Activated naive CD4-positive, alpha-beta T cell treated with anti-CD3 and anti-CD28 coated beads, Interleukin-2, amount 10 ng/mL, durations not matched to agents 7 days and 5 days (primary cell): ENCODE measurements at places on chromosomes 7 and 10.

DNA sequence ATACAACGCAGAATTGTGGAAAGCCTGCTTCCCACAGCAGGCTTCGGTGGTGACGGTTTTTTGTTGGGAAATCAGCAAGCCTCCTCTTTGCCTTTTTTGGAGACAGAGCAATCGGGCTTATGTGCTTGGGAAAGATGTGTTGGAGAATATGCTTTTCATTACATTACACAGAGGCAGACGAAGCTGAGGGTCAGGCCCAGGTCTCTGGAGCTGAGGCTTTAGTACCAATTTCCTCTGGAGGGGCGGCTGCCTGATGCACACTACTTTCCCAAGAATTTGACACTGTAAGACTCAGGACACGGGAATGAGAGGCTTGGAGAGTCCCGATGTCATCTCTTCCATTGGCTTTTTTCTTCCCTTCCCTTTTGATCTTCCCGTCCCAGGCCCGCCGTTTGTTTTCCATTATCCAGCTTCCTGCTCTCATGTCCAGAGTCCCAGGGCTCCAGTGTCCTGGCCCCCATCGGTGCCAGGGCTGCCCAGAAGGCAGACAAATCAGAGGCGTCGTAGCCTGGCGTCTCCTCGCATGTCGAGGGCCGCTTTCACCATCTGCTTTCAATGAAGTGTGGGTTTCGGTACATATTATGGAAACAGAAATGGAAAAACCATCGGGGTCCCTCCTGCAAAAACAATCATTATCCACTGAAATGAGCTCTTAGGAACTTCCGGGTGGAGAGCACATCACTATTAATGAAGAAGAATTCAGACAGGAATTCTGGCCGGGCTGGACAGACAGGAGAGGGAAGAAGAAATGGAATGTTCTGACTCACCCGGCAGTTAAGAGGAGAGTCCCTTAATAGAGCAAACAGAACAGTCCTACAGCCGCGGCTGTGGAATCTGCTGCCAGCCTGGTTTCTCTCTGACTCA lies 123.0 kb upstream of the JCAD start:
- DNase-seq, result no peak

GRCh38 chr10:13810568-13810967 lies 223.8 kb downstream of the PRPF18 start:
- no peak for DNase-seq

DNA sequence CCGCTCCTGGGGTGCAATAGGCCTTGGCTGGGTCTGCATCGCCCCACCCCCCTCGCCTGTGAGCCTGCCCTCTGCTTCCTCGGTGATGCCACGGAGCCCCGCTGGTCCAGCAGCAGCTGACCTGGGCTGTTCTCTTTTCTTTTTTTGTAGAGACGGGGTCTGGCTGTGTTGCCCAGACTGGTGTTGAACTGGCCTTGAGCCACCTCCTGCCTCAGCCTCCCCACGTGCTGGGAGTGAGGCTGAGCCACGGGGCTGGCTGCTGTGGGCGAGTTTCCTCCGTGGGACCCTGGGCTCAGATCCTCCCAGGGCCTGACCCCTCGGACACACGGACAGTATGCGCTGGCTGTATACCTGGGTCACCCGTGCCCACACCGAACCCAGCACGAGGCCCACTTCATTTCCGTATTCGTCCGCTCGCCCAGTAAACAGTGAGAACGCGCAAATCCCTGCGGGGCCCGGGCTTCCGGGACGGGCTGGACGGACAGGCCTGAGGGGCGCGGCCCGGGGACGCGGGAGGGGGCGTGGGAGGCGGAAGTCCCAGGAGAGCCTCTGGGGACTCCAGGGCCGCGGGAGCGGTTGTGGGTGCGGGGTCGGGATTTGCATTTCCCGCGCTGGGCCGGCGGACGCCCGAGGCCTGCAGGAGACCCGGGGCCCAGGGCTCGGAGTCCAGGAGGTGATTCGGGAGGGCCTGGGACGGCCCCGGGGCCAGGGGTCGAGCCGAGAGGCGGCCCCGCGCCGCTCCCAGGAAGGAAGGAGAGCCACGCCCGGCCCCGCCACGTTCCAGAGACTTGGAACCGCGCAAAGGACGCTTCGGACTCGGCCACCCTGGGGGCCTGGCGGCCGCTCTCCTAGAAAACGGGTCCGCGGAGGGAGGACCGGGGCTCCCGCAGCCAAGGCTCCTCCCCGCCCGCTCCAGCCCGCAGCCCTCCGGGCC lies 57.7 kb upstream of the DNAJB6 start:
- DNase-seq, result peak; percentile 19

DNA sequence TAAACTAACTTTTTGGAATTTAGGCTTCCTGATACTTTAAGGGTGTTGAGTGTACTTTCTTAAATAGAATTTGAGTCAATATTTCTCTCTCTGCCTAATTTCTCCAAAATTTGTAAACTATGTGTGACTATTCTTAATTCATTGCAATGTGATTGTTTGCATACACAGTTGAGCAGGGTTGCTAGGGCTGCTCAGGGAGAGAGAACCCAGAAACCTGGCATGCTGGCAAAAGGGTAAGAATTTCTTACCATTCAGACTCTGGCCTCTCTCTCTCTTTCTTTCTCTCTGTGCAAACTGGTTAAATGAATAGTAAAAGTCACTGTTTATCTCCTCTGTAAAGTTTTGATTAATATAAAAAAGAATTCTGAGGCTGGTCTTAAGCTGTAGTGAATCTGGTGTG lies 51.0 kb upstream of the NAMPT start:
- DNase-seq, result no peak

- no peak for DNase-seq
Measured at GRCh38 chr10:76310588-76311080, 879.2 kb downstream of the LRMDA start.

DNA sequence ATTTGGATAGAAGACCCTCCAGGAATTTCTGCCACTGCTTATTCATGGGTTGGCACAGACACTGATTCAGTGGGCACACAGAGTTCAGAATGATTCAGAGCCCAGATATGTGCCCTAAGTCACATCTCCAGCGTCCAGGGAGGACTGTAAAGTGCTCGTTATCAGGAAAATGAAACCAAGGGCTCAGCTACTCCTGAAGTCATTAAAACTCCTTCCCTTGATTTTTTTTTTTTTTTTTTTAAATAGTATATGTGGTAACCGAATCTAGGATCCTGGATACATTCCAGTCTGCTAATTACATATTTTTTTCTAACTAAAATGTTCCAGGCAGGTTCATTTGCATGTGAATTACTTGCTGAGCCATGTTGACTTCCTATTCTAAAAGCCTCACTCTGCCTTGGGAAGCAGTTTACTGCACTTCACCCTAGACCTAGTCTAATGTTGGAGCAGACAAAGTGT lies 34.7 kb downstream of the MET start:
- DNase-seq, result no peak

DNA sequence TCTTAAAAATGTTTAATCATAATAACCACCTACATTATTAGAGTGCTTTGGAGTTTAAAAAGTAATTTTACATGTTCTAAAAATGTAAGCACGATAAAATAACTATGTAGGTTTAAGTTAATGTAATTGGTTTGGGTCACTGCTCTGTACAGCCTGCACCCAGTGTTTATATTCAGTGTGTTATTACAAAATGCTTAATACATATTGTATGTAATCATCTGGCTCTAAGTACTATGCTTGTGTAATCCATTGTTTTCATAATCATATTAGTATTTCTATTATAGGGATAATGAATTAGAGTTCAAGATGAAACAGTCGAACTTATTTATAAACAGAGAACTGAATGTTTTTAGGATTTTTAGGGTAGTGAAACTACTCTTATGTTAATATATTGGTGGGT lies 13.1 kb downstream of the RPA3 start:
- DNase-seq, result no peak

DNA sequence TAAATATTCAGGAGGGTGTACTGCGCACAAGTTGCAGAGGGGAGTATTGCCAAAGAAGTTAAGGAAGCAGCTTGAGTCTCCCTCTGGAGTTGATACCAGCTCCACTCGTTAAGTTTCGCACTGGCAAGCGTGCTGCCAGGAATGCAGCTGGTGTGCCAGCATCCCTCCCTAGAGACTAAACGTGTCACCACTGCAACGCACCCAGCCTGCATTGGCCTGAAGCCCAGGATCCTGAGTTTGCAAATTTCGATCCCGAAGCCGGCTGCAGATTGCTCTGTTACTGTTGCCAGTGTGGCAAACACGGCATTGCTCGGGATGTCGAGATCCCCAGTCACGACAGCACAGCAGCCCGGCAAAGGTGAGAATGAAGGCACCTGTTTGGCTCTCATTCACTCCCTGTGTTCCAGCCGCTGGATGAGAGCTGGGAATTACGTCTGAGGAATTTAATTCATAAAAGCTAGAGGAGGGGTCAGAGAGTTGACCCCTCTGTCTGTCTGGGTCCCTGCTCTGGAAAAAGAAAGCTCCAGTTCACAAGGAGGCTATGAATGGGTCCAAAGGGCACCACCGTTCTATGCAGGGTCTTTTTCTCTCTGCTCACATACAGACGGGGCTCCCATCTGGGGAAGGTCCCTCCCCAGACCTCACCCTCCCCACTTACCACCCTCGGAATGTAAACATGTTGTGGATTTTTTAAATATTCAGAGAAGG lies 61.0 kb downstream of the NRP1 start:
- no peak for DNase-seq

DNA sequence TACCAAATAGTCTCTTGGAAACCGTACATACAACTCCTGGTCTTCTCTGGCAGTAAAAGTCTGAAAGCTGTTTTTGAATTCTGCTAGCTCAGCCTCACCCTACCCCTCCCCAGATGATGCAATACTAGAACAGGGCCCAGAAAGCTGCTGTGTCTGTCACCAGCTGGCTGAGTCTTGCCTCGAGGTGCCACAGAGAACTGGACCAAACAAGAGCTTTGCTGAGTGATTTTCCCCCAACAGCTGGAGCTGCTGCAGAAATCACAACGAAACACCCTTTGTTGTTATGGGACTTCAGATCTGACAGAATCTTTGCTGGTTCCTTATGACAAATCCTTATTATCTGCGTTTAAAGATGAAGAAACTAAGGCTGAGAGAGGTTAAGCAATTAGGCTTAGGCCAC lies 134.1 kb downstream of the SPAG6 start:
- DNase-seq, result no peak

GRCh38 chr7:88969167-88969566 lies 173.6 kb upstream of the TEX47 start:
- no peak for DNase-seq

DNA sequence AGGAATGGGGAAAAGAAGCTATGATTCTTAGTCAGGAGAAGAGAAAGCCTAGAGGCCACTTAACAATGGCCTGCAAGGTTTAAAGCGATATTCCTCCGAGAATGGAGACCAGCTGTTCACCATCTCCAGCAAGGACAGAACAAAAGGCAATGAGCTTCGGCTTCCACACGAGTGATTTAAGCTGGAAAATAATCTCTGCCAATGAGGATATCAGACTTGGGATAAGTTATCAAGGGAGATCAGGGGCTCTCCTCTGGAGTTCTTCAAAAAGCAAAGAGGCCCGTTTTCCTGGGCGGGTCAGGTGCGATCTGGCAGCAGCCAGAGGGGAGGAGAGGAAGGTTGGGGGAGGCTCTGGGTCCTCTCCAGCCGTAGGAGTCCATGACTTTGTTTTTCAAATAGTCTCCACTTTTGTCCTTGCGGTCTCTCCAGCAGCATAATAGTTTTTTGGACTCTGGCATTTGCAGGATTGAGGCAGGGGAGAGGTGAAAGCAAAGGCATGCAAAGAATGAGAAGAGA lies 211.3 kb downstream of the SKIDA1 start:
- DNase-seq, result no peak

DNA sequence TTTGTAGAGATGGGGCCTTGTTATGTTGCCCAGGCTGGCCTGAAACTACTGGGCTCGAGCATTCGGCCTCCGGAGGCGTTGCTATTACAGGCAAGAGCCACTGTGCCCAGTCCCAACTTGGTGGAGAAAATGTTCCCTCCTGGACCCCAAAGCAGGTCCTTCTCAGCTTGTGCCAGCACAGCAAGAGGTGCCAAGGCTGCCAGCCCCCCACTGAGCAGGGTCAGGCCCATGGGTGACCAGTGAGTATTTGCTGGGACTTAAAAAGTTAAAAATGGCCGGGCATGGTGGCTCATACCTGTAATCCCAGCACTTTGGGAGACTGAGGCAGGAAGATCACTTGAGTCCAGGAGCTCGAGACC lies 4.6 kb downstream of the MAFK start:
- no peak for DNase-seq
